ENCODE measurements at places on chromosomes 2 and 18.

DNA sequence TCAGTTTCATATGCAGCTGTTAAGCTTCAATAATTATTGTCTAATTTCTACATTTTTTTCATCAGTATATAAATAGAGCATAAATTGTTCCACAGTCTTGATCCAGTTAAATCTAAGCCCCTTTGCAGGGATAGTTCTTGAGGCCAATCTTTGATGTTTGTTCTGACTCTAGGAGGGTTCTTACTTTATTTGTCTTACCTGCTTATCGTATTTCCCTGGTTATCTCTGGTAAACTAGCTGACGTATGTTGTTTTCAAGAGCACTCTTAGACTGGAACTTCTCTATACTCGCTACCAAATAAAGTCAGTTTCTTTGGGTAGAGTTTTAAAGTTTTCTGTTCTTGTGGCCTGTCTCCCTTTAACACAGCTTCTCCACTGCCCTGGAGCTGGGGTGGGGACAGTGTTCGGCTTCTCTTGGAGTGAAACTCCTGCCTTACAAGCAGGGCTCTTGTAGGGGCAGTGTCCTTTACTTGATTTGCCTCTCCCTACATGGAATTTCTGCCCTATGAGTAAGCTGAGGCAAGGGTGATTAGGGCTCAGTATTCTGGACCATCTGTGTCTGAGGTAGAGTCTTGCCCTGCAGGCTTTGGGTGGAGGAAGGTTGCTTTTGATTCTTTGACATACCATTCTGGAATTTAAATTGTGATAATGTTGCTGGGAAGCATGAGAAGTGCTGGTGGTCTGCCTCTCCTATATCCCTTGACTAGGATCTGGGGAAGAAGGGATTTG is 90.3 kb downstream of the PTPN4 start:
- no peak for DNase-seq

DNA sequence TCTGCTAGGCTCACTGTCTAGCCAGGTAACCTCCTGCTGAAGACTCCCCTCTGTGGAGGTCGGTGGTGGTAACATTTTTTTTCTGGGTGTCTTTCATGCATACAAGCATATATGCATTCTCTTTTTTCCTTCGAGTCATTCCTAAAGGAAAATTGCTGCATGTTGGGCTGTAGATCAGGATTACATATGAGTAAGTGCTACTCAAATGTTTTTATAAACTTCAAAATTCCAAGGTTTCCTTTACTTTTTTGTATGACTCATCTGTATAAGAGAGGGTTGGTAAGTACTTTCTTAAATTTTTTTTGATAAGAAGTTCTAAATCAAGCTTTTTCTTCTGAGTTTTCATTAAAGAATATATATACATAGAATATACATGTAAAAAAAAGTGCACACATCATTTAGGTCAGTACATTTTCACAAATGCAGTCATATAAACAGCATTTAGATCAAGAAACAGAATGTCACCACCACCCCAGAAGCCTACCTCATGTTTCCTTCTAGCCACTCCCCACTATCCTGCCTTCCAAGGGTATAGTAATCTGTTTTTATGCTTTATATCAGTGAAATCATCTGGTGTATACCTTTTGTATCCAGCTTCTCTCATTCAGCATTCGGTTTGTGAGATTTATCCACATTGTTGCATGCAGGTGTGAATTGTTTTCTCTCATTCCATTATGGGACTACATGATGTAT is 128.0 kb upstream of the MAP3K20 start:
- no peak for DNase-seq

DNA sequence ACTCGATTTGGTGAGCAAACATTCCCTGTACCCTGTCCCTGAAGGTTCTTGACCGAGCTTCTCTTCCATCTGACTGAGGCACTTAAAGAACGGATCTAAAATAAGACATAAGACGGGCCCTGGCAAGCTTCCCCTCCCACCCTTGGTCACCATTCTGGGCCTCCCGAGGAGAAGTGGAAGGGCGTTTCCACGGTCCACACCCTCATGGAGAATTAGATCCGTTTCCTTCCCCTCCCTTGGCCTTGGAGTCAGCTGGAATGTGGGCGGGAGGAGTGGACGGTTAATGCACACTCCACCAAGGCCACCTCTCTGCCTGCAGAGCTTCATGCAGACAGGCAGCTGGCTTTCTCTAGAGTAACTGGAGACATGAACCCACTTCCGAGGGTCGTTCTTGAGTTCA is 257.3 kb upstream of the APCDD1 start:
- no peak for DNase-seq

- no peak for DNase-seq
These were observed 145.9 kb downstream of the PIK3C3 start for GRCh38 chr18:42100911-42101310.

DNA sequence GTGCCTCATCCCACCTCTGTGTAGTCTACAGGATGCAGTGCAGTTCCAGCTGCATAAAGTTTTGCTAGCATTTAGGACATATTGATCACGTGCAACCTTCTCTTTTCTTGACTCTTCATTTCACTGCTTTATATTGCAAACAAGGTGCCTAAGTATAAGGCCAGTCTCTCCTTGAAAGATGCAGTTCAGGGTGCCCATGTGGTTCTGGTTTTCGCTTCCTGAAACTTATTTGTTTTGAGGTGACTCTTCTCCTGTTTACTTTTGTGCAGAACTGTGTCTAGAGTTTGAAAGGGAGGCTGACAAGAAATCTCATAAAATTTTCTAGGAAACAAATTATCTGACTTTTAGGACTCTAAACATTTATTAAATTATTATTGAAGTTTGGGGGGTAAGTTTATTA is 189.9 kb downstream of the UBE2E3 start:
- no peak for DNase-seq

DNA sequence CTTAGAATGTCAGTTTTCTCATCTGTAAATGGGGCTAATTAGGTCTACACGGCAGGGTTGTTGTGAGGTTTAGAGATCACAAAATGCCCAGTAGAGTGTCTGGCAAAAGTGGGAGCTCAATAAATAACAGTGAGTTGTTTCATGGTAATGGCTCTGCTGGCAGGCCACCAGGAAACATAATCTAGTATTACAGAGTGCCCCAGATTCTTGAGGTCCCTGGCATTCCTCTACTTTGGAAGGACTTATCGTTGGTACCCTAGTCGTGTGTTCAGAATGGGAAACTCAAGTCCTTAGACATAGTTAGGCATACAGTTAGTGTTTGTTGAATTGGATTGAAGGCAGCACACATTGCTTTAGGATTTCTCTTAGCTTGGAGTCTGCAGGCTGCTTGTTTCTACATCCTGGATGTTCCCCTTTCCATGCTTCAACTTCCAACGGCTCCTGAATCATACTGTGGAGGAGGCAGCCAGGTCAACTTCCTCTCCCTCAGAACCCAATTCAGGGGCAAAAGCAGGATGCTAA is 161.5 kb upstream of the FOSL2 start:
- no peak for DNase-seq

- no peak for DNase-seq
These were observed 14.2 kb downstream of the SEPTIN2 start for GRCh38 chr2:241329669-241330615.

- peak; percentile 80 for DNase-seq
These were observed 107.1 kb upstream of the TTN start for GRCh38 chr2:178914259-178914849.

GRCh38 chr2:69973335-69973735 is 11.9 kb upstream of the ASPRV1 start:
- no peak for DNase-seq

GRCh38 chr2:49807689-49808088 is 653.4 kb upstream of the FSHR start:
- no peak for DNase-seq

- no peak for DNase-seq
These were observed 106.5 kb downstream of the SMAD7 start for GRCh38 chr18:48844271-48844670.

DNA sequence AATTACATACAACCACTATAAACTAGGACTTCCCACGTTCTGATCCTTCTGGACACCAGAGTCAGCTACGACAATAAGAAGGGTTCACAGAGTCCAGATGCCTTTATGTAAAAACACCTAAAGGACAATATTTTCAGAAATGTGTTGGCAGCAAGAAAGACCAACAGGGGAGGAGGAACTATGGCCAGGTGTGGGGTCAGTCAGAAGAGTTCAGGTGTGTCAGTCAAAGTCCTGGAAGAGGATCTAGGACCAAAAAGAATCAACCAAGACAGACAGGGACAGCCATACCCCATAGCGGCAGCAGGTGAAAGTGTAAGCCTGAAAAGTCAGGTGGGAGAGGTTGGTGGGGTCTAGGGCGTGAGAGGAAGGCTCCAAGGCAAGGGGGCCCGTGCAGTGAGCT is 38.0 kb upstream of the YPEL5 start:
- no peak for DNase-seq

- DNase-seq, result no peak
These were observed 35.8 kb upstream of the PTPN4 start for GRCh38 chr2:119723784-119724467.

Measured in H9 (cell line).